ENCODE measurements at places on chromosomes 2 and 18.

- no peak for DNase-seq
These were observed 7.3 kb upstream of the ZAP70 start for GRCh38 chr2:97706112-97706511.

- no peak for DNase-seq
These were observed 439.5 kb upstream of the ZEB2 start for GRCh38 chr2:144959416-144959815.

DNA sequence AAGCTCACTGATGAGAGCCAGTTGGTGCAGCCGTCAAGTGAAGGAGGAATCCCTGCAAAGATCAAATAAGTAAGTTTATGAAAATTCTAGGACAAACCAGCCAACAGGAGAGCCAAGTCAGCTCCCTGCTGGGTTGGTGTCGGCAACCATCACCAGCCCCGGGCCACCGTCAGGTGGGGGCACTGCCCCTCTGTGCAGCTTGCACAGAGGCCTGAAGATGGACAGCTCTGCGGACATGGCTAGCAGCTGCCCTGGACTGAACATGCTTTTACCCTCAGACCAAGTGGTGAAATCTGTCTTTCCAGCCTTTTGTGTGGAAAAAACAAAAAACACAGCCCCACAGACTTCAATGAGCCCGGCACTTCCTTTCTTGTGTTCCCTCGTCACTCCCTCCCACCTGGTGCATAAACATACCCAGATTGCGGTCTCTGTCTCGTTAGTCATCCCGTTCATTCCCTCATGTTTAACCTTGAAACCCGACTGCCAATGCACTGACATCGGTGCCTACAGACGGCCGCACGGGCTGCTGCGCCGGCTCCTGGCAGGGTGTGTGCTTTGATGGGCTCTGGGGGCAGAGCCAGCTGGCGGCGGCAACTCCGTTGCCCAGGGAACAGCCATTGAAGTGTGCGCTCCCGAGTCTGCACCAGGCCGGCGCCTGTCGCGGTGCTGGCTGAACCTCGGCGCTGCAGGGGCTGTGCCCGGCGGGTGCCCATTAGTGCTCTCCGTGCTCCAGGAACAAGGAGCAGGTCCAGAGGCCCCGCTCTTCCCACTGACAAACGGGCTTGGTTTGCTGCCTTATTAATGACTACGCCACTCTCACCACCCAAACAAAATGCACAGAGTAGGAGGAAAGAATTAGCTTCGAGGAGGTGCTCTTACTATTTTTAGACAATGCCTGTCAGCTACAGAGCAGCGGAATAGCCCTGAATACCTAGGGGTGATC, 95.3 kb downstream of the EIPR1 start:
- DNase-seq, result no peak

DNA sequence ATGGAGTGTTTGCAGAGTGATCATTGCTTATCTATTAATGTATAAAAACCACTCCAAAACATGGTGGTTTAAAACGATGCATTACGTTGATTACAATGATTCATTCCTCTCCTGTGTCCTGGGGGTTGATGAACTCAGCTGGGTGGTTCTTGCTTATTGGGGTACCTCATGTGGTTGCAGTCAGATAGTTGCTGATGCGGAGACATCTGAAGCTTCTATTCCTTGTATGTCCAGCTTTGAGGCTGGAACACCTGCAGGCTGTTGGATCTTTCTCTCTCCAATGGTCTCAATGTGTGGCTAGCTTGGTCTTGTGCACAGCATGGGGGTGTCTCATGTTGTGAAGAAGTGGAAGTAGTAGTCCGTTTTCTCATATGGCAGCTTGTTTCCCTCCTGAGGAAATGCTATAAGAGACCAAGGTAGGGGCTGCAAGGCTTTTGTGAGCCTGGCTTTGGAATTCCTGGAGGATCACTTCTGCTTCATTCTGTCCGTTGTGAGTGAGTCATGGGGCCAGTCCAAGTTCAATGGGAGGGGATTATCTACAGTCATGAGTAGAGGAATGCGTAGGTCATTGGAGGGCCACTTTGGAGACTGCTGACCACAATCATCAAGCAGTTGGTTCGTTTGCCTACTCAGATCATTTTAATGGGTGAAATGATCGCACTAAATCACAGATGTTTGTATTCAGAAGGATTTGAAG, 601.0 kb downstream of the SLC4A3 start:
- no peak for DNase-seq

- no peak for DNase-seq
These were observed 218.4 kb downstream of the MREG start for GRCh38 chr2:215794829-215795546.

DNA sequence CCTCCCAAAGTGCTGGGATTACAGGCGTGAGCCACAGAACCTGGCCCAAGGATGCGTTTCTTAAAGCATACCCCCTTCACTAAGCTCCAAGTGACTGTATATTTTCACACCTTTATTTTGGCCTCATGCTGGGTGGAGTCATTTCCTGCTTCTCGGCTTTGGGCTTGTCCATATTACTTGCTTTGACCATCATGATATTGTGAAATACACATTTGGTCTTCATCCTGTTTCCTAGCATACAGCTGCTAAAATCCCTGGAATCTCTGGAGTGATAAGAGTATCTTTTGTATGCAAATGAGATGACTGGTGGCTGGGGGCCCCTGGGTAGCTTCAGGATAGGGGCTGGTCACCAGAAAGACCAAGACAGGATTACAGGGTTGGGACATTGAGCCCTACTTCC, 17.6 kb upstream of the COLEC12 start:
- DNase-seq, result no peak

Measured in forelimb muscle (tissue), 1 donor.